NCI-H187 treated with DMSO at 0.1 percent for 48 hours (cell line): ENCODE measurements at places on chromosomes 2 and 18.

DNA sequence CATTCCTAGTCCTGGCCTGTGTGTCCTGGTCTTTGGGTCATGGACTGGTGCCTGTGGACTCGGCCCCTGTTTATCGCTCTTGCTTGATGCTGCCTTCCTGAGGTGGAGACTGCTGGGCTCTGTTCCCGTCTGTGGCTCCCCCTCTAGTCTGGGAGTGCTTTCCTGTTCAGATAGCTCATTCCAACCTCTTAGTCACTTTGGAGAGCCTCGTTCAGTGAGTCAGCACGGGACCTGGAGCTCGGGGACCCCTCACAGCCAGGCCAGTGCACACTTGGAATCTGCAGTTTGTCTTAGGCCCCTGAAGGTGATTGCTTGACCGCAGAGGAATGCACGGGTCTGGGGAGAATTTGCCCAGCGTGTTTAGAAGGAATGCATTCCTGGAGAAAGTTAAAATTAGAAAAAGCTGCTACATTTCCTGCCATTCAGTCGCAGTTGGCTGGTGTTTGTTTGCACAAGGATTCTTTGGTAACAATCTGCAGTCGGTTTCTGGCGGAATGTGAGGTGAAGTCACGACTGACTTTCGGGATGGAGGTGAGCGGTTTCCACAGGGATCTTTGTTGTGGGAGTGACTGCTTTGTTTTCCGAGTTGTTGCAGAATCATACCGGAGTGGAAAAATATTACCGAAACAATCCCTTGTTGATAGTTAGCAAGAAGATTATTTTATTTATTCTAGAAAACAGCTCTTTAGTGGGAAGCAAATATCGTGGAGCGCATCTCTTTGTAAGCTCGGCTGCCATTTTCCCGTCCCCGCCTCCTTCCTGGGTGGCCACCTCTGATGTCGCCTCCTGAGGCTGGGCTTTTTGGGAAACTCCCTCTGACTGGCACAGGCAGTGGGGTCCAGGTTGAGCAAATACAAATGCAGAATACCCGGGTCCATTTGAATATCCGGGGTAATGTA lies 29.6 kb downstream of the SH3BP4 start:
- no peak for DNase-seq

GRCh38 chr2:53969285-53969967 lies 1.4 kb downstream of the PSME4 start:
- DNase-seq: no peak

GRCh38 chr2:109318150-109318948 lies 189.3 kb downstream of the SH3RF3 start:
- no peak for DNase-seq

- no peak for DNase-seq
These were observed 86.6 kb downstream of the CCBE1 start for GRCh38 chr18:59610546-59611140.

GRCh38 chr18:39647627-39648534 lies 2082.3 kb upstream of the CELF4 start:
- DNase-seq: peak; percentile 92
